ENCODE measurements at places on chromosomes 16 and 17.

- no peak for DNase-seq
Measured at GRCh38 chr16:1395444-1396031, 19.0 kb downstream of the UNKL start.

- no peak for DNase-seq
Measured at GRCh38 chr16:67872631-67873434, at the start of gene EDC4. TSS of gene EDC4 (plus strand) at chr16:67873052. CDS start at chr16:67873262, 210 bp downstream.

GRCh38 chr16:56912746-56913708 lies 18.9 kb upstream of the HERPUD1 start:
- DNase-seq, result no peak

GRCh38 chr16:86066811-86067210 lies 167.8 kb downstream of the IRF8 start:
- DNase-seq, result no peak

DNA sequence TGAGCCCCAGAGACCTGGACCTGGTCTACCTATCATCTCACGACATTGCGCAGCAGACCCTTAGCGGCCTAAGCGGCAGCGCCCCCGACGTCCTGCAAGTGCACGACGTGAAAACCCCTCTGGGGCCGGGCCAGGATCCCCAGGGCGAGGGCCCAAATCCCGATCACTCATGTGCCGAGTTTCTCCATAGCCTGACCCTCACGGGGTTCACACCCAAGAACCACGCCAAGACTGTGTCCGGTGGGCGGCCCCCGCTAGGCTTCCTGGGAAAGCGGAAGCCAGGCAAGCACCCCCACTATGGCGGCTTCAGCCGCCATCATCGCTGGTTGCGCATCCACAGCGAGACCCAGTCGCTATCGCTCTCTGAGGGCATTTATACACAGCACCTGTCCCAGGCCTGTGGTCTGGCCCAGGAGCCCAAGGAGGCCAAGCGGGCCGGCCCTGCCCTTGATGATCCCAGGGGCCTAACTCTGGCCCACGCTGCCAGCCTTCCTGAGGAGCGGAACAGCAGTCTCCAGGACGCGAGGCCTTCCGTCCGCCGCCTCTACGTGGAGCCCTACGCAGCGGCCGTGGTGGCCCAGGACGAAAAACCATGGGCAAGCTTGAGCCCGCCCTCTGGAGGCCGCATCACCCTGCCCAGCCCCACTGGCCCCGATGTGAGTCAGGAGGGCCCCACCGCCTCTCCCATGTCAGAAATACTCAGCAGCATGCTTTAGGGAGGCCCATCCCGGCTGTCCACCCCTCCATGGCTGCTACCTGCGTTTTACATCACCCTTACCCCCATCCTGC lies 82.8 kb upstream of the NOG start:
- no peak for DNase-seq

DNA sequence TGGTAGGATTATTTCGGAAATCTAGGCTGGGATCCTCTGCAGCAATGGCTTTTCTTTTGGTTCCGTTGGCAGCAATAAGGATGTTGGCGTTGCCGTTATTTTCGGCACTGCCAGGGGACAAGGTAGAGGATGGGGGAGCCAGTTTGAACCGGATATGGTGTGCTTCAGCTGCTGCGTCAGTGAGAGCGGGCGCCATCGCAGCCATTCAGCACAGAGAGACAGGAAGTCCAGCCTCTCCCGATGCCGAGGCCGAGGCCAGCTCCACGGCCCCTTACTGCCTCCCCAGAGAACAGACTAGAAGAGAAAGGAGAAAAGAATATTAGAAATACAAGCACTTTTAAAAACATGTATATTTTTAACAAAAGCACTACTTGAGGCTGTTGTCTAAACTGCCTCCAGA lies 21.3 kb downstream of the KANSL1 start:
- no peak for DNase-seq

- DNase-seq, result no peak
Measured at GRCh38 chr16:80526418-80527061, 14.3 kb upstream of the DYNLRB2 start.

DNA sequence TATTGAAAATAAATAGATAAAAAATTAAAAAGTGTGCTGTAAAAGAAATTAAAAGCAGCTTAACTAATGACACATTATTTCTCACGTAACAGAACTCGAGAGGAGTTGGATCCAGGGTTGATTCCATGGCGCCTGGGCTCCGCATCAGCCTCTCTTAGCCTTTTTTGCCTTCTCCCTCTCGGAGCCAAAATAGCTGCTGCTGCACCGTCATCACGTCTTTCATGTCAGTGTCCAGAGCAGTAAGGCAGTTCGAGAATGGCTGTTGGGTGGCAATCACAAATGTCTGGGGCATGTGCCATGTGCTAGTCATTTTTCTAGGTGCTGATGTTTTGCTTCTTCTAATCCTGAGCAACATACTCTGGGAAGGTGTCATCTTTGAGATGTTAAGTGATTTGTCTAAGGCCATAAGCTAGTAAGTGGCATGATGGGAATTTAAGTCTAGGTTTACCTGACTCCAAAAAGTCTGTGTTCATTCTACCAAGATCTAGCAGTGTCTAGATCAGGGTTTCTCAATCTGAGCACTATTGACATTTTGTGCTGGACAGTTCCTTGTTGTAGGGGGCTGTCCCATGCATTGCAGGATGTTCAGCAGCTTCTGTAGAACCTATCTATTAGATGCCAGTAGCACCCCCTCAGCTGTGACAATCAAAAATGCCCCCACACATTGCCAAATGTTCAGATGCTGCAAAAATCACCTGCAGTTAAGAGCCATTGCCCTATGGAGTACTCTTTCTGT lies 280.4 kb downstream of the HAPSTR1 start:
- no peak for DNase-seq

DNA sequence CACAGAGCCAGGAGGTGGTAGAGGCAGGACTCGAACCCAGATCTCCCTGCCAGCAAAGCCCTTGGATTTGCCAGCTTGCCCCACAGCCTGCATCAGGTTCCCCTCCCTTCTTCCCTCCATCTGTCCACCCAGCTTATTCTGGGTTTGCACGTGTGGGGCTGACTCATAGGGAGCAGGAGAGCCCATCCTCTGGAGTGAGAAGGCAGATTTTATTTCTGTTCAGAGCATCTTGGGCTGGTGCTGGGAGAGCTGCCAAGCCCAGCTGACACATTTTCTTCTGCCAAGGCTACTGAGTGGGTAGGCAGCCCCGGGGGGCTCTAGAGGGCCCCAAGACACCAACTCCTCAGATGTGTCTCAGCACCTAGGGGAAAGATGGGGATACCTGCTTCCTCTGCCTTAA lies 106.3 kb upstream of the CRHR1 start:
- no peak for DNase-seq

- DNase-seq, result peak; percentile 38
Measured at GRCh38 chr17:72176951-72177660, 56.3 kb downstream of the SOX9 start.

DNA sequence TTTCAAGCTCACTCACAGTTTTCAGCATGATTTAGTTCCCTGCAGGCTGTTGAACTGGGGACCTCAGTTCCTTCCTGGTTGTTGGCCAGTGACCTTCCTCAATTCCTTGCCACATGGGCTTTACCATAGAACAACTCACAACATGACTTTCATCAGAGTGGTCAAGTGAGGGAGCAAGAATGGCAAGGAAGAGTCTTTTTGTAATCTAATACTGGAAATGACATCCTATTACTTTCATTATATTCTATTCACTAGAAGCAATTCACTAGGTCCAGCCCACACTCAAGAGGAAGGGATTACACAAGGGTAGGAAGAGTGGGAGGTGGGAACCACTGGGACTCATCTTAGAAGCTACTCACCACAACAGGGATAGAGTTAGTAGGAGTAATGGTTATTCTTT lies 57.6 kb downstream of the SYT17 start:
- no peak for DNase-seq

DNA sequence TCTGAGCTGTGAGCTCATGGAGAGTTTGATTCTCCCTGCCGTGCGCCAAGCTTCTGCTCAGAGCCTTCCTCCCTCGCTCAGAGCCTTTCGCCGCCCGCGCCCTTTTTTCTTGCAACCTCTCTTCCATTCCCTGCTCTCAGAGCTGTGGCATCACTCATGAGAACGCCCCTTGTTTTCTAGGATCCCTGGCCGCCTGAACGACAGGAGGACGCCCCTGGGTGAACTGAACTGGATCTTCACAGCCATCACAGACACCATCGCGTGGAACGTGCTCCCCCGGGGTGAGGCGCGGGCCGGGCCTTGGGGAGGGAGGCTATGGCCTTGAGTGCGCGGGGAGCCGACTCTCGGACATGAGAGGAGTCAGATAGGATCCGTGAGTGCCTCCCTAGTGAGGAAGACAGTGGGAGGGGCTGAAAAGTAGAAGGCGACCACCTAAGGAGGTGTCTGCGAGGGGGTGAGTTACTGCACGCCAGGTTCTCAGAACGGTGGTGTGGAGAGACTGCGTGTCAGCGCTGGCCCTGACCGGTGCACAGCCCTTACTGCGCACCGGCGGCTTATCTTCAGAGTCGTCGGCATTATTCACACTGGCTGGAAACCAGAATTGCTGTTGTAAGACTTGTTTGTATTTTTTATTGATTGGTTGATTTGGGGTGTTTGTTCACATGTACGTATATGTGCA lies 169.5 kb upstream of the CHMP6 start:
- no peak for DNase-seq

- DNase-seq, result no peak
Measured at GRCh38 chr16:47924950-47925349, 230.8 kb downstream of the ABCC12 start.

GRCh38 chr16:57128771-57129389 lies 36.5 kb downstream of the CPNE2 start:
- no peak for DNase-seq

- no peak for DNase-seq
Measured at GRCh38 chr17:27327871-27328270, 34.0 kb downstream of the WSB1 start.

- DNase-seq, result no peak
Measured at GRCh38 chr17:17565471-17566339, 25.8 kb downstream of the PEMT start.

- DNase-seq, result no peak
Measured at GRCh38 chr16:54289945-54290832, 3.6 kb upstream of the IRX3 start.

- no peak for DNase-seq
Measured at GRCh38 chr17:67004181-67004580, 39.7 kb downstream of the CACNG4 start.

DNA sequence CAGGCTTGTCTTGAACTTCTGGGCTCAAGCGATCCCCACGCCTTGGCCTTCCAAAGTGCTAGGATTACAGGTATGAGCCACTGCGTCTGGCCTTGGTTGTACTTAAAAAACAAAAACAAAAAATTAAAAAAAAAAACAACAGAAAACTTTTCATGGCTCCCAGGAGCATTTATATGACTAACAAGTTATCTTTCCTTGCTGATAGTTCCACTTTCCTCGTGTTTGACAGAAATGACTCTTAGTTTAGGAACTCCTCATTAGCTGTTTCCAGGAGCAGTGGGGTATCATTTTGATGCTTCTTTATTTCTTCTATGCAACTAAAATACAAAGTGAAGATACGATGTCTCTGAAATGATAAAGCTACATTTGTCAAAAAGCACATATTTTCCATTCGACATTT lies 165.4 kb downstream of the PRKCA start:
- DNase-seq, result no peak

DNA sequence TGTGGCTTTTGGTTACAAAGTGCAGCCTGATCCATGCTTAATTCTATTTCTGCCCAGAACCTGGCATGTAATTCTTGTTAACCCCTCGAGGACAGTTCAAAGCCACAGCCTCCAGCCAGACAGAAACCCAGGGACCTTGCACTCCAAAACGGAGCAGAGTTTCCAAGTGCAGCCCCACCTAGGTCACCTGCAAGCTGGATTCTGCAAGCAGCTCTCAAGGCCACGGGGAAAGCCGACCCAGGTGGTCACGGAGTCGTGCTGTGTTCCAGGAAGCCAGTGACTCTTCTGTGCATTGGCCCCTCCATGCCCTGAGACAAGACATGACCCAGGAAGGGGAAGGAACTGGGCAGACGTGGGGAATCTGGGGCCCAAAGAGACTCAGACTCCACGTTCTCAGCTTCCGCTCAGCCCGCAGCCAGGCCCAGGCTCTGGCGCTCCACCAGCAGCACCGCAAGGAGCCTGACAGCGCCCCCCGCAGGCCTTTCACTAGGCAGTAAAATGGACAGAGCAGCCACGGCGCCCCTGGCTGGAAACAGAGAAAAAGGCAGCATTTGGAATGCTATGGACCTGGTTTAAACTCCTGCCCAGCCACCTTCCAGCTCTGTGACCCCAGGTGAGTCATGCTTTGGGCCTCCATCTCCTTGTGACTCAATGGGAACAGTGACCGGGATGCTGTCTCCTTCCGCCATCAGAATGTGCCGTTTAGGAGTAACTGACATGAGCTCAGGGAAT lies 27.3 kb upstream of the GSG1L start:
- peak; percentile 54 for DNase-seq

DNA sequence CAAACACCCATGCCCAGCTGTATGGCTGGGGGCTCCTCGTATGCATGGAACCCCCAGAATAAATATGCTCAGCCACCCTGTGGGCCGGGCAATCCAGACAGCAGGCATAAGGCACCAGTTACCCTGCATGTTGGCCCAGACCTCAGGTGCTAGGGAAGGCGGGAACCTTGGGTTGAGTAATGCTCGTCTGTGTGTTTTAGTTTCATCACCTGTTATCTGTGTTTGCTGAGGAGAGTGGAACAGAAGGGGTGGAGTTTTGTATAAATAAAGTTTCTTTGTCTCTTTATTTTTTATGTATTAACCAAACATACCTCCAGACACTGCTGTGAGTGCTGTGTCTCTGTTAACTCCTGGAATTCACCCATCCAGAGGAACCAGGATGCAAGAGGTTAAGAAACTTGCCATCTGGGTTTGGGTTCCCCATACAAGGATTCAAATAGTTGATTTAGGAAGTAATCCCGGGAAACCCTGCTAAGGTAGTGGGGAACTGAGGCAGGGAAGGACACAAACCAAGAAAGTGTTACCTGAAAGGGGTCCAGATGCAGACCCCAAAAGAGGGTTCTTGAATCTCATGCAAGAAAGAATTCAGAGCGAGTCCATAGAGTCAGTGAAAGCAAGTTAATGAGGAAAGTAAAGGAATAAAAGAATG lies 37.4 kb upstream of the IL21R start:
- no peak for DNase-seq

DNA sequence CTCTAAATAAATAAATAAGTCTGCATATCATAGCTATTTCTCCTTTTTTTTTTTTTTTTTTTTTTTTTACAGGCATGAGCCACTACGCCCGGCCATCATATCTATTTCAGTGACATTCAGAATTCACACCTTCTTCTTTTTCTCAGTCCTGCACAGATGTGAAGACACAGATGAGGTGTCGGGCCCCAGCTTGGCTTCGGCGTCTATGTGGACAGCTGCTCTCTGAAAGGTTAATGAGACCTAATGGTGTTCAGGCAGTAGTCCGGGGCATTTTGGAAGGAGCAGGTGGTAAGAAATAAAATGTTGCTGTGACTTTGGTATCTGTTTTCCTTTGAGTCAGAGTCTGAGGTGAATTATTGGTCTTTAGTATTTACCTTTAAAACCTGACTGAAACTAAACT lies 23.6 kb downstream of the TANGO6 start:
- no peak for DNase-seq

GRCh38 chr17:36813357-36813756 lies 123.9 kb upstream of the LHX1 start:
- no peak for DNase-seq
